ENCODE measurements at places on chromosomes 3 and 15.

DNA sequence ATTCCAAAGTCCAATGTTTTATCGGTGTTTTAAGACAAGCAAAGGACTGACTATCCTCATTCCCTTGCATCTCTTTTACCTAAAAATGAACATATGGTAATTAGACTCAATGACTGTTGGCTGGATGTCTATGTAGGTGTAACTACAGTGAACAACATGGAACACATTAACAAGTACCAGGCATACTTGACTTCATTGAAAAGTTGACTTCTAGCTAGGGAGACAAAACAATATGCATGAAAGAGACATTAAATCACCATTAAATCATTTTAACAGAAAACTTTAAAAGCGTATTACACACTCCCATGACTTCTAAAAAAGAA lies 34.3 kb upstream of the ANPEP start:
- no peak for DNase-seq

DNA sequence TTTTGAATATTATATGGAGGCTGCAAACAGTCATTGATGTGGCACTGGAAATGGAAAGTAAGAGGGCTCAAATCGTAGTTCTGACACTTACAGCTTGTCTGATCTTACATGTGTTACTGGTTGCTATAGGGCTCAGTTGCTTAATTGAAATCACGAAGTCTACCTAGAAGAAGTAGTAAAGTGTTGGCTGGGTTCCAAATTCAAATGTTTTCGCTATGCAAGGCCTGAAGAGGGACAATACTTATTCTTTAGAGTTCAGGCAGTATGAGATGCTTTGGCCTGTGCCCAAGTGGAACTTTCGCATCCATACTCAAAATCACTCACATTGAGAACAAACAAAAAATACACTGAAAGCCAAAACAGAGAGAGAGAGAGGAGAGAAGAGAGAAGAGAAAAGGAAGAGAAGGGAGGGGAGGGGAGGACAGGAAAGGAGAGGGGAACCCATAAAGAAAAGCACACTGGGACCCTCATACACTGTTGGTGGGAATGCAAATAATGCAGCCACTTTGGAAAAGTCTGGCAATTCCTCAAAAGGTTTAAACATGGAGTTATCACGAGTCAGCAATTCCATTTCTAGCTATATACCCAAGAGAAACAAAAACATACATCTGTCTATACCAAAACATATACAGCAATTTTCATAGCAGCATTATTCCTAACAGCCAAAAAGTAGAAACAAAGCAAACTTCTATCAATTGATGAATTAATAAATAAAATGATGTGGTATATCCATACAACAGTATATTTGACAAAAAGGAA lies 2.9 kb upstream of the FXR1 start:
- no peak for DNase-seq

DNA sequence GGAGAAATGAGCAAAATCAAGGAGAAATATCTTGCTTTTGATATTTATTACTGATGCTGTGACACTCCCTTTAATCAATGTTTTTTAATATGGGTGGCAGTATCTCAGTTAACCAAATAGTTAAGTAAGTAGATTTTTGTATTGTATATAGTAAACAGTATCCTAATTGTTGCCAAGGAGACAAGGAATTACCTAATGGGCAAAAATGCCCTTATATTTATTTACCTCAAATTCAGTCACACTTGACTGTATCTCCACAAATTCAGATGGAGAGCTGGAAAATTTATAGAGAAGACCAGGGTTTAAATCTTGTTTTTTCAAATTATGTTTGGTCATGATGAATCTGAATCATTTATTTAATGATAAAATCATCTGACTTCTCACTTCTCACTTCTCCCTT lies 3.6 kb upstream of the CHD2 start:
- no peak for DNase-seq

GRCh38 chr15:45948181-45948621 lies 313.4 kb downstream of the SQOR start:
- no peak for DNase-seq

GRCh38 chr15:60090747-60091146 lies 86.6 kb downstream of the FOXB1 start:
- DNase-seq = no peak

DNA sequence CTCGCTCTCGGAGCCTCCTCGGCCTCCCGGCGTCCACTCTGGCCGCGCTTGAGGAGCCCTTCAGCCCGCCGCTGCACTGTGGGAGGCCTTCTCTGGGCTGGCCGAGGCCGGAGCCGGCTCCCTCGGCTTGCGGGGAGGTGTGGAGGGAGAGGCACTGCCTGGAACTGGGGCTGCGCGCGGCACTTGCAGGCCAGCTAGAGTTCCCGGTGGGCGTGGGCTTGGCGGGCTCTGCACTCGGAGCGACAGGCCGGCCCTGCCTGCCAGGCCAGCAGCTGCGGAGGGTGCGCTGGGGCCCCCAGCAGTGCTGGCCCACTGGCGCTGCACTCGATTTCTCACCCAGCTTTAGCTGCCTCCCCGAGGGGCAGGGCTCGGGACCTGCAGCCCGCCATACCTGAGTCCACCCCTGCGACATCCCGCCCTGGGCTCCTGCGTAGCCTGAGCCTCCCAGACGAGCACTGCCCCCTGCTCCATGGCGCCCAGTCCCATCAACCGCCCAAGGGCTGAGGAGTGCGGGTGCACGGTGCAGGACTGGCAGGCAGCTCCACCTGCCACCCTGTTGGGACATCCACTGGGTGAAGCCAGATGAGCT lies 765.0 kb downstream of the IGSF11 start:
- no peak for DNase-seq

GRCh38 chr3:98809557-98809956 lies 46.4 kb downstream of the ST3GAL6 start:
- DNase-seq = no peak

DNA sequence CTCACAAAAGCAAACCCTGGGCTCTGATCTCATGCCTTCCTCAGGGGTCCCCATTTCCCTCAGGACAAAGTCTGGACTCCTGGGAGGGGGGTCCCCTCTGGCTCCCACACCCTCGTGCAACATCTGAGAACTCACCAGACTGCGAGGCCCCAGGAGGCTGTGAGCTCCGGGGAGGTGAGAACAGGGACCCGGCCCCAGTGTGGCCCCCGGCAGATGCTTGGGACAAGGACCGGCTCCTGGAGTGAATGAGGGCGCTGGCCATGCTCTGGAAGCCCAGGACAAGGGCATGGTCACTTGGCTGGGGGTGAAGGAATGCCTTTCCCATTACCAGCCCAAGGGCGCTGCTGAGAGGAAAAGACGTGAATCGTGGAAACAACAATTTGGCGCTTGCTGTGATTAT lies 48.0 kb downstream of the LINGO1 start:
- no peak for DNase-seq

DNA sequence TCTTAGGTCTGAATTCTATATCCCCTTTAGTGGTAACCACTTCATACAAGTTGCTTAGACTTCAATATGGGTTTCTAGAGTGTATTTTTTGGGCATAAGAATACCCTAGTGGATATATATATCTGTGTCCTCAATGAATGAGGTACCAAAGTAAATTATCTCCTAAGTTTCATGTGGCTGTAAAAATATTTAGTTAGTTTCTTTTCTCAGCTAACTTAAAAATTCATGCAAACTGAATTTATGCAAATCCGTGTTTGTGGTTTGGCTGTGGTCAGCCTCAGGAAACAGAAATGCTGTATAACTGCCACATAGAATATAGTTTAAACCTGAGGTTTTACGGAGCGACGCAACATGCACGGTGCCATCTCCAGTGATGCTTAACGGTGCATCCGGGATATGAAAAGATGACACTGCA lies 80.3 kb downstream of the PEX5L start:
- peak; percentile 92 for DNase-seq

DNA sequence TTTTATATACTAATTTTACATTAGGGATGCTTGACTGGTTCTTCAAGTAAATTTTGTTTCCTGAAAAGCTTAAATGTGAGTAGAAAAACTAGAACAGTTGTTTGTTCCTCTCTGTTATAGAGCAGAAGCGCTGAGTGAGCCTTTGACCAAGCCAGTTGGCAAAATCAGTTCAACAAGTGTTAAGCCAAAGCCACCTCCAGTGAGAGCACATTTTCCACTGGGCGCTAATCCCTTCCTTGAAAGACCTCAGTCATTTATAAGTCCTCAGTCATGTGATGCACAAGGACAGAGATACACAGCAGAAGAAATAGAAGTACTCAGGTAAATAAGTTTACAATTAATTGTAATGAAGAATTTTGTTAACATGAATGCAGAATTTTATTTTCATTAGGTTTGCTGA lies 14.6 kb downstream of the CAPN7 start:
- no peak for DNase-seq

- no peak for DNase-seq
Measured at GRCh38 chr15:60695713-60696522, 217.0 kb upstream of the ICE2 start.

GRCh38 chr3:112984485-112984884 lies 6.3 kb upstream of the GTPBP8 start:
- no peak for DNase-seq

DNA sequence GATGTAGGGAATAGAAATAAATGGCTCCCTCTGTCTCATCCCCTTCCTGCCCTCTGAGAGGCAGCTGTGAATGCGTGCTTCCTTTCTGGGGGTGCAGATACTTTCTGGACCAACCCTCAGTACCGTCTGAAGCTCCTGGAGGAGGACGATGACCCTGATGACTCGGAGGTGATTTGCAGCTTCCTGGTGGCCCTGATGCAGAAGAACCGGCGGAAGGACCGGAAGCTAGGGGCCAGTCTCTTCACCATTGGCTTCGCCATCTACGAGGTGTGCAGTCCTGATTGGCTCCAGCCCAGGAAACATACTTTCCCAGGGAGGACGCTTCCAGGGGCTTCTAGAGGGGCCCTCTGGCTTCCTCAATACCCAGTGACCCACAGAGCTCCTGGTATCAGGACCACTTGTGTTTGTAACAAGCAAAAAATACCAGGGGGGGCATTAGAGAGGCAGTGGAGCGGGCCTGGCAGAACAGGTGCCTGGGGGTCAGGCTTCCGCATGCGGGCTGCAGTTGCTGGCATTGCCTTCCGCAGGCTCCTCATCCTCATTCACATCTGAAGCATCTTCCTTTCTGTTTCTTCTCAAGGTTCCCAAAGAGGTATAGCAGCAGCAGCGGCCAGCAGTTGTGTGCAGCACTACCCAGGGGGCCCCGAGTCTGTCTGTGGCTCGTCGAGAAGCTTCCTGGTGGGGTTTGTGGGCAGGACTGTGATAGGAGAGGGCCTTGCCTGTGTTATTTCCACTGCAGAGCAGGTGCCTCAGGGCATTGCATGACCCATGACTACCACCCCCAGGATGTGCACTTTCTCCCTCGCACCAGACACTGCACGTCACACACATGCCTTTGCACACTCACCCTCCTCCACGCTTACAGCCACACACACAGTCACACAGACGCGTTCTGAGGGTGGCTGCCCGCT lies 42.5 kb downstream of the CAPN3 start:
- DNase-seq = peak; percentile 85

- DNase-seq = peak; percentile 72
Measured at GRCh38 chr15:72117486-72118016, 399 bp downstream of the MYO9A start.

DNA sequence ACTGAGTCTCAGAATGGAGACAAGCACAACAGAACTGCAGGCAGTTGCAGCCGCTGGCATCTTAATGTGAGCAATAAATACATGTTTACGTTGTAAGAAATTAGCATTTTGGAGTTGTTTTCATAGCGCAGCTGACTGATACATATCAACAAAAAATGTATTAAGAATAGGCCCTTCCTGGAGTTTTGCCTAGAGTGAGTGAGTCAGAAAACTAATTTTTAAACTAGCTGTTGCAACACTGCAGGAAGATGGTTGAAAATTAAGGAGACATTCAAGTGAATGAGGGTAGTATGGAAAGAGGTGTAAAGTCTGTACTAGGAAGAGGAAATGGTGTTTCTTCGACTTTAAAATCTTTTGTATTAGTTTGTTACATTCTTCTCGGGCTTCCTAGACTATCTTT lies 39.6 kb upstream of the TIMP4 start:
- DNase-seq = peak; percentile 36

- DNase-seq = peak; percentile 4
Measured at GRCh38 chr15:92226020-92226612, 167.6 kb upstream of the ST8SIA2 start.

DNA sequence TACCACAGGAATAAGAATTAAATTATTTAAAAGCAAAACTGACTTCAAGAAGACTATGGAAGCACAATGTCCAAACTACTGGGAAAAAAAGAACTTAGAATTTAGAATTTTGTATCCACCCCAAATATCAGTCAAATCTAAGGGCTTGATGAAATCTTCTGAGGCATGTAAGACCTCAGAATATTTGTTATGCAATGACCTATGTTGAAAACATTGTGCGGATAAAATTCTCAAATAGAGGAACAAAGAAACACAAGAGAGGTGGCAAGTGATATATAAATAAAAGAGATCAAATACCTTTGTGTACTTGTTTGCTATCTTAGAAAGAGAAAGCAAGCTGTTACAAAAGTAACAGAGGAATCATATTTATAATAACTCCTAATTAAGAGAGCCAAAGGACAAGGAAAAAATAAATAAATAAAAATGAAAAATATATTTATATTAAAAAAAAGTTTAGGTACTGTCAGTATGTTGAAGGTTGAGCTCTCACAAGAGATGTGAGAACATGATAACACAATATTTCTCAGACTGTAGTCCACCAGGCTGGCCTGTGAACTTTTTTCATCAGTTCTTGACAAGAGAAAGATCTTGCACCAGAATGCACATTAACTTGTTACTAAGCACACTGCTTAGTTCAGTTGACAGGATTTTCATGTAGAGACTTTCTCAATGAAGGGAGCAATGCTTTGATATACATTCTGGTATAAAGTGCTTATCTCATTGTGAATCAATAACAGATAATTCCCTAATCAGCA lies 50.0 kb downstream of the CPA3 start:
- peak; percentile 94 for DNase-seq

- DNase-seq = no peak
Measured at GRCh38 chr3:42873221-42873982, 2.3 kb downstream of the CYP8B1 start.

GRCh38 chr15:45331972-45332371 lies 46.4 kb downstream of the GATM start:
- DNase-seq = no peak

DNA sequence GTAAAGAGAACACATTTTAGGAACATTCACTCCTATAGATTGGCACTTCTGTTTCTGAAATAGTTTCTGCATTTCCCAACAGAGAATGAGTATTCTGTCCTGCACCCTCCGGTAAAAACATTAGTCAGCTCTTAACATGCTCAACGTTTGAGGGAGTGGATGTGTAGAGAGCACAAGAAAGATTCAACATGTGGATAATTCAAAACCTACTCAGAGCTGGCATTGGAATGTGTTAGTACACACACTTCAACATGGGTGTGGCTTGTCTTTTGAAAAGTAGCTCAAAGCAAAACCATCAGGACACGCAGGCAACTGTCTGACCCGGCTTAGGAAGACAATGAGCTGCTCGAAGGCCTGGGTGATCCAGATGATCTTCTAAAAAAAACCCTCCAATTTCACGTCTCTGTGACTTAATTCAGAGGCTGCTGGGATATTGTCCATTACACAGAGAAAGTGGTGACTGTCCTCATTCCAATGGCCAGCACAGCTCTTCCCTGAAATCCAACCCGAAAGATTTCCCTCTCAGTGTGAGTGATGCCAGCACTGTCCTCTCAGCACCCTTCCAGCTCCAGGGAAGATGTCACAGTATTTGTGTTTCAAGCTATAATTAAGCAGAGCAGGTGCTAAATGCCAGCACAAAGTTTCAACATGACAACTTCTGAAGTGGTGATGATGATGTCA lies 18.1 kb downstream of the FBN1 start:
- no peak for DNase-seq
